ENCODE measurements at places on chromosomes 7 and 10. TPM values are rescaled to one million over a fixed set of nuclear protein-coding genes. Genes with fewer than 3 reads are reported as not detected.

DNA sequence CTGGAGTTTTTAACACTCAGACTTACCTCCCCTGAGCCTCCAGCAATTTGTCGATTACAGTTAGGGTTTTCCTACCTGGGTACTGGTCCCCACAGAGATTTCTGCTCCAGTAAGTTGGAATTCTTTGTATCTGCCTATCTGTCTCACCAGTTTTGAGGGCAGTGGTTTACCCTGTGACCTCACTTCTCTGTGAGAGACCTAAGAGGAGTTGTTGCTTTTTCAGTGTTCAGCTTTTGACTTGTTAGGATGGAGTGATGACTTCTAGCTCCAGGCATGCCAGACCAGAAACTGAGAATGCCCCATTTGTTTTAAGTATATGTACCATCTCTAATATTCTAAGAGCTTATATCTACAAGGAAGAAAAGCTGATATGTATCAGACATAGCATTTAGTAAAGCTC lies 42.9 kb downstream of the CSGALNACT2 start:
- no peak overlapping the region for H3K4me3 ChIP-seq
- no peaks in the 10 kb centered on the region for H3K36me3 ChIP-seq
- no peaks in the 10 kb centered on the region for H3K27me3 ChIP-seq

- no peak overlapping the region for H3K4me3 ChIP-seq
- H3K36me3 ChIP-seq = no peaks in the 10 kb centered on the region
- no peak for DNase-seq
- no peak overlapping the region for H3K27ac ChIP-seq
These were observed 67.8 kb upstream of the PPP2R2D start for GRCh38 chr10:131833013-131833412.

GRCh38 chr7:3960942-3961341 lies 659.9 kb downstream of the SDK1 start:
- H3K36me3 ChIP-seq = no peaks in the 10 kb centered on the region
- H3K27me3 ChIP-seq = no peaks in the 10 kb centered on the region
- no peak overlapping the region for H3K27ac ChIP-seq
- H3K4me1 ChIP-seq = no peaks in the 10 kb centered on the region
- H3K4me3 ChIP-seq = no peak overlapping the region
- DNase-seq = no peak

- H3K4me1 ChIP-seq = no peaks in the 10 kb centered on the region
- no peaks in the 10 kb centered on the region for H3K36me3 ChIP-seq
- no peak overlapping the region for H3K4me3 ChIP-seq
- H3K27me3 ChIP-seq = no peaks in the 10 kb centered on the region
- H3K27ac ChIP-seq = no peak overlapping the region
These were observed 203.3 kb downstream of the BUB3 start for GRCh38 chr10:123357421-123357930.

DNA sequence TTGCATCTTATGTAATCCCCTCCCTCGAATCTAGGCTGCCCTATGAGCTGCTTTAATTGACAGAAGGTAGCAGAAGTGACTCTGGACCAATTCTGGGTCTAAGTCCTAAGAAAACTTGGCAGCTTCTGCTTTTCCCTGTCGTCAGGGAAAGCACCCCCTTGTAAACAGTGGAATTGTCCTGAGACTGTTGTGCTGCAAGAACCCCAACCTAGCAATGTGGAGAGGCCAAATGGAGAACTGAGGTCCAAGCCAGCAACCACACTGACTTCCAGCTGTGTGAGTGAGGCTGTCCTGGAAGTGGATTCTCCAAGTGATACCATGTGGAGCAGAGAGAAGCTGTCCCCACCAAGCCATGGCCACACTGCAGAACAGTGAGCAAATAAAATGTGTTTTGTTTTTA lies 75.5 kb downstream of the ARHGAP22 start:
- no peak overlapping the region for H3K27ac ChIP-seq
- peaks cover 2% of the 10 kb centered on the region for H3K27me3 ChIP-seq
- DNase-seq = no peak
- H3K4me3 ChIP-seq = no peak overlapping the region
- no peaks in the 10 kb centered on the region for H3K36me3 ChIP-seq

GRCh38 chr7:50346545-50347497 lies 42.3 kb downstream of the IKZF1 start:
- H3K4me1 ChIP-seq = no peaks in the 10 kb centered on the region
- DNase-seq = no peak
- H3K4me3 ChIP-seq = no peak overlapping the region
- H3K36me3 ChIP-seq = no peaks in the 10 kb centered on the region
- peak overlapping the region; percentile 18 for H3K27ac ChIP-seq

DNA sequence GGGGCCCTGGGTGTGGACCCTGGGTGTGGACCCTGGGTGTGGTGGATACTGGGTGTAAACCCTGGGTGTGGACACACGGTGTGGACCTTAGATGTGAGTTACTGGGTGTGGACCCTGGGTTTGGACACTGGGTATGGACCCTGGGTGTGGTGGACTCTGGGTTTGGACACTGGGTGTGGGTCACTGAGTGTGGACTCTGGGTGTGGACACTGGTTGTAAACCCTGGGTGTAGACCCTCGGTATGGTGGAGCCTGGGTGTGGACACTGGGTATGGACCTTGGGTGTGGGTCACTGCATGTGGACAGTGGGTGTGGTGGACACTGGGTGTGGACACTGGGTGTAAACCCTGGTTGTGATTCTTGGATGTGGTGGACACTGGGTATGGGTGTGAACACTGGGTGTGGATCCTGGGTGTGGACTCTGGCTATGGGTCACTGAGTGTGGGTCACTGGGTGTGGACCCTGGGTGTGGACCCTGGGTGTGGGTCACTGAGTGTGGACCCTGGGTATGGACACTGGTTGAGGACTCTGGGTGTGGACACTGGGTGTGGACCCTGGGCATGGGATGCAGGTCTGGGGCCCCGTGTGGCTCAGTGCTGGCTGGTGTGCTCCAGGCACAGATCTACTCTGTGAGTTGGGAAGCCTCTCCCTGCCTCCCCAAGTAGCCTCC lies 356.2 kb downstream of the GLRX3 start:
- DNase-seq = no peak
- no peaks in the 10 kb centered on the region for H3K27me3 ChIP-seq
- H3K4me3 ChIP-seq = no peak overlapping the region

The FAS gene
- 43.1 TPM for total RNA-seq

DNA sequence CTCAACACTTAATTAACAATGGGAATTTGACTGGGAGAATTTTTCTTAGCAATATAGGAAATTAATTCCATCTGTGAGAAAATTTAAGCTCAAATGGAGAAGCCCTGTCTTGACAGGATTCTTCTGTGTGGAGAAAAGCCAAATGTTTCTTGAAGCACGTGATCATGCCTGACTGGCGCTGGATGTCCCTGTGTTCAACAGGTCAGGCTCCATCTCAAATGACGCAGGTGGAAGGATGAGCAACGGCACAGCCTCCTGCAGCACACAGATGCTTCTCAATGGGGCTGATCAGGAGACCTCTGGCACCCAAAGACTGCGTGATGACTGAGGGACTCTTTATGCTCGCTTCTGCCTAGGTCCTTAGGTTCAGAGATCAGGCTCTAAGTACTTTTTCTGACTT lies 143.8 kb downstream of the RSU1 start:
- no peaks in the 10 kb centered on the region for H3K36me3 ChIP-seq
- no peaks in the 10 kb centered on the region for H3K4me1 ChIP-seq
- no peak overlapping the region for H3K27ac ChIP-seq
- no peaks in the 10 kb centered on the region for H3K27me3 ChIP-seq

DNA sequence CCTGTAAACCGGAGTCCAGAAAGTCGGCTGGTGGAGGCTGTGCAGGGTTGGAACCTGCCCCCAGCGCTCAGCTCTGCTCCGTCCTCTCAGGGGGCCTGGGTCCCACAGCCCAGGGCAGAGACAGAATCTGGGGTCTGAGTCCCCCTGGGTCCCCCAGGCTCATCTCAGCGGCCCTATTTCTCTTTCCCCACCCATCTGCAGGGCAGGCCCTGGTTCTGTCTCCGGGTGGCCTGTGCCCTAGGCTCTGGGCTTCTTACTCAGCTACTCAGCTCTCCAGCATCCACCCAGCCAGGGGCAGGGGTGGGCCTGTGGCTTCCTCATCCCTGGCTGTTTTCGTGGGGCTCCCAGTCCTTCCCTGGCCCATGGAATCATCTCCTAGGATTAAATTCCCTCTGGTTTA lies 183.4 kb downstream of the ADARB2 start:
- no peaks in the 10 kb centered on the region for H3K36me3 ChIP-seq
- no peak overlapping the region for H3K4me3 ChIP-seq
- no peaks in the 10 kb centered on the region for H3K27me3 ChIP-seq
- H3K27ac ChIP-seq = no peak overlapping the region
- no peak for DNase-seq
- H3K4me1 ChIP-seq = no peaks in the 10 kb centered on the region

DNA sequence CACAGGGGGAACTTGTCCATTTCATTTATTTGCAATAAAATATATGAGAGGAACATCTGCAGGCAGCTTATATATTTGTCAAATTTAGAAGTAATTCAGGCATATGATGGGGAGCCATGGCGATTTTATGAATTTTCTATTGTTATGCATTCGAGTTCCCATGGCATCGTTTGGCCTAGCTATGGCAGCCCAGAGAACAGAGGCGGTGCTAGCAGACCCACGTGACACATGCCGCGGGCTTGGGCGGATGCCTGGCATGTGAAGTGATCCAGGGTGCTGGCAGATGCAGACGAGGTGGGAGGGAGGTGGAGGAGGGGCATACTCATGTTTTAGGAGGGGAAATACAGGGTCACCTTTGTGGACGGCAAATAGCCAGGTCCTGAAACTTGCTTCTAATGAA lies 560.0 kb upstream of the GALNT17 start:
- H3K4me1 ChIP-seq = no peaks in the 10 kb centered on the region
- no peak overlapping the region for H3K4me3 ChIP-seq

- peaks cover 13% of the 10 kb centered on the region for H3K4me1 ChIP-seq
- peaks cover 51% of the 10 kb centered on the region for H3K36me3 ChIP-seq
- H3K4me3 ChIP-seq = no peak overlapping the region
These were observed 6.5 kb downstream of the TBRG4 start for GRCh38 chr7:45104844-45105587.

DNA sequence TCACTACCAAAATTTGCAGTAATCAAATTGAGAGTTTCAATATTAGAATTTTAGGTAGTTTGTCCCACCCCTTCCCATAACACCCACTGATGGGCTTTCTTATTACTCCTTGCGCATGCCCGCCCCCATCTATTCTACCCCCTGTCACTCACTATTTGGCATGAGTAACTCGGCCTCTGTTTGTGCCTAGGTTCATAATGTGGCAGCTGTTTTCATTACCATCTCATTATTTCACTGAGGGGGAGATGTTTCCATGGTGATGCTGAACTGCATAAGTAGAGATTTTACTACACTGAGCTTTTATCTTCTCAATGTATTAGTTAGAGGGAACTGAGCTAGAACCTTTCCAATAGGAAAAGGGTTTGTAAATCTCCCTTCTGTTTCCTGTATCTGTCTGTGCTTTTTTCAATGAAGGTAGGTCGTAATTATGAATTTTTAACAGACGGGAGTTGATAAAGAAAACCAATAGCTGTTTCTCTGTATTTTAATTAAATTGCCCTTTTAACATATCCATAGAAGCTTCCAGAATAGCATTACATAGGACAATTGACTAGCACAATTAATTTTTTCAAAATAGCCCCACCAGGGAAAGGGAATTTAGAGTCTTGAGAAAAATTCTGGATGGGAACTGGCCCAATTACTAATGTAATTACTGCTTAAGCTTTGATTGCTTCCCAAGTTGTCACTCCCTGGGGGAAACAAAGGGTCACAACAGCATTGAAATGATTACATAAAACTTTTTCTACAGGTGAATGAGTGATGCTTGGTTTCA lies 33.4 kb downstream of the PRPS1L1 start:
- no peaks in the 10 kb centered on the region for H3K4me1 ChIP-seq
- no peaks in the 10 kb centered on the region for H3K36me3 ChIP-seq
- no peak overlapping the region for H3K27ac ChIP-seq
- no peak overlapping the region for H3K4me3 ChIP-seq
- no peaks in the 10 kb centered on the region for H3K27me3 ChIP-seq

The TMEM270 gene
- total RNA-seq = not detected

DNA sequence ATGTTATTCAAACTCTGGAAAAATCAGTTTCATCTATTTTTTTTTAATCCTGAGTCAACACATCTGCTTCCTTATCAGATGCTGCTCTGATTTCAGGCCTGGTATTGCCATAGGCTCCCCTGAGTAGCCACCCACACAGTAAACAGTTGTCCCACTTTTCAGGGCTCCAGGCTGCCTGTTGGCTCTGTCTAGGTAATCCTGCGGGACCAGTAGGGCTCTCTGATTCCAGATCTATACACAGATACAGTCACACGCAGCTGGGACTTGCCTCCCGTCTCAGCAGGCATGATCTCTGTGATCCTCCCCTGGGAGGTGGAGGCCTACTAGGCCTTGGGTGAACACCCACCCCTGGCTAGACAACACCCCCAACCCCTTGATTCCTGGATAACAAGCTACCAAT lies 206.1 kb downstream of the CREB5 start:
- DNase-seq = no peak
- H3K36me3 ChIP-seq = no peaks in the 10 kb centered on the region
- no peaks in the 10 kb centered on the region for H3K4me1 ChIP-seq
- no peaks in the 10 kb centered on the region for H3K27me3 ChIP-seq
- H3K27ac ChIP-seq = no peak overlapping the region

Data from colonic mucosa (tissue), 4 donors.